ENCODE measurements at places on chromosomes 16 and 17. TPM values are rescaled to one million over a fixed set of nuclear protein-coding genes. Genes with fewer than 3 reads are reported as not detected.

Gene CCL14
- total RNA-seq, result not detected

Gene CYB561
- not detected for total RNA-seq

Gene ACE
- total RNA-seq, result 3.6 TPM

Gene CDK5RAP3
- 256 TPM for total RNA-seq

- DNase-seq, result no peak
These were observed 16.6 kb upstream of the MPRIP start for GRCh38 chr17:17025621-17026020.

DNA sequence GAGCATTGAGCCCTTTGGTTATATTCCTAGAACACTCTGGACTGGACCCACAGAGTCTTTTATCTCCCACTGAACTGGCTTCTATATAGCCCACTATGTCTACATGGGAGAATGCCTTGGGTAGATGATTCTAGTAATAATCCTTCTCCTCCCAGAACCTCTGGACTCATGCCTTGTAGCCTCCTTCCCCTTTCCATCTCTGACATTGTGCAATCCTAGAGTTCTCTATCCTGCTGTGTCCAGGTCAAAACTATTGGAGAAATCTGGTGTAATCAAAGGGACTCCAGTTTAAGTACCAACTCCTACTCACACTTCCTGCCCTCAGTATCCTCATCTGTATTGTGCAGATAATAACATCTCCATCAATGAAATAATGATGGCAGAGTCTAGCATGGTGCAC lies 9.1 kb downstream of the RCVRN start:
- no peak for DNase-seq

DNA sequence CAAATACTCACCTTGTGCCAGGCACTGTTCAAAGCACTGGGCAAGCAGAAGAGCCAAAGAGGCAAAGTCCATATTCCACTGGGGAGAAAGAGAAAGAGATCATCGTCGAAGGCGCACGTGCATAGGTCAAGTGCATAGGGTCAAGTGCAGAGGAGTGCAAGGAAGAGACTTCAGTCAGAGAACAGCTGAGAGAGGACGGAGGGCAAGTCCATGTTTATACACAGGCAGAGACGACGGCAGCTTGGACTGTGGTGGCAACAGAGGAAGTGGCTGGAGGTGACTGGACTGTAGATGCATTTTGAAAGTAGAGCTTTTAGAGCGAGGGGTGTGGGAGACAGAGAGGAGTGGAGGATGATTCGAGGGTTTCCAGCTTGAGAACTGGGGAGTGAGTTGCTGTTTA lies 74.7 kb upstream of the SDK2 start:
- no peak for DNase-seq

GRCh38 chr16:78659216-78659615 lies 559.8 kb downstream of the WWOX start:
- no peak for DNase-seq

Data from OCI-LY7 (cell line).